HAP-1 (cell line): ENCODE measurements at places on chromosomes 3 and 15.

DNA sequence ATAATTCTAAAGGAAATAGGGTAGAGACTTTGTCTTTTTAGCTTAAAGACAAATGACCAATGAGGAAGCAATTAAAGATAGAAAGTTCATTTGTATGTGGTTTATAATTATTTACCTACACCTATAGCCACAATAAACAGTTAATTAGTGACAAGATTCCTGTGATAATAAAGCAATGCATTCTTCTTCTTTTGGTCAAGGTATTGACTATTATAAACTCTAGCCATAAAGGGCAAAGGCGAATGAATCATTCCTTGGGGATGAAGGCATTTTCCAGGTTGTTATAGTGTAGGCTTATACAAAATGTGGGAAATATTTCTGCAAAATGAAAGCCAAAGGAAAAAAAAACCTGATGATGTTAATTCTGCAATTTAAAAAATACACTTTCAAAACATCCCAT, 115.4 kb downstream of the PLD1 start:
- DNase-seq = no peak

DNA sequence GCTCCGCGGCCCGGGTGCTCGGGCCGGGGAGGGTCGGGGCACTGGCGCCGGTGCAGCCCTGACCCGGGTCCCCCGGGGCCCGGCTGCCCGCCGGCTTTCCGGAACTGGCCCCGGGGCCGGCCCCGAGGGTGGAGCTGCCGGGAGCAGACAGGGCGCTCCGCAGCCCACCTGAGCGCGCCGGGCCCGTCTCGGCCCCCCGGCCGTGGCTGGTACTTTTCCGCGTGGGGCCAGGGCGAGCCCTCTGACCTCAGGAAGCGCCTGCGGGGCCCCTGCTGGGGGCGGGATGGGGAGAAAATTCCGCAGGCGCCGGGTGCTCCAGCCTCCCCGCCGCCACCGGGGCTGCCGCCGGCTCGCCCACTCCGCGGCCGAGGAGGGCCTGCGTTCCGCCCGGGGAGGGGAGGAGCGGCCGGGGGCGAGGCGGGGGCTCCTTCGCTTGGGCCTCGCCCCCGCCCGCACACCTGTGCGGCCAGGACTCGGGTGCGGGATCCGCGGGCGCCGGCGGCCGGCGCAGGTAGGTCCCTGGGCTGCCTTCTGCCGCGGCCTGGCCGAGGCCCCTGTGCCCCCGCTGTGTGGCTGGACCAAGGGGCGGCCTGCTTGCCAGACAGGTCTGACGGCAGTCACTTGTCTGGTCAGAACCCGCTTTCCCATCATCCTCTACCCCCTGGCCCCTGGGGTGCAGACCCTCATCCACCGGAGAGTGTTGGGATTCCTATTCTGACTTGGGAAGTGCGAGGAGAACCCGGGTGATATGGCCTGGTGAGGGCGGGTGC, 3.5 kb downstream of the FURIN start:
- DNase-seq = peak; percentile 30

- DNase-seq = no peak
Observed at GRCh38 chr3:46419816-46420215, 12.8 kb downstream of the CCRL2 start.

DNA sequence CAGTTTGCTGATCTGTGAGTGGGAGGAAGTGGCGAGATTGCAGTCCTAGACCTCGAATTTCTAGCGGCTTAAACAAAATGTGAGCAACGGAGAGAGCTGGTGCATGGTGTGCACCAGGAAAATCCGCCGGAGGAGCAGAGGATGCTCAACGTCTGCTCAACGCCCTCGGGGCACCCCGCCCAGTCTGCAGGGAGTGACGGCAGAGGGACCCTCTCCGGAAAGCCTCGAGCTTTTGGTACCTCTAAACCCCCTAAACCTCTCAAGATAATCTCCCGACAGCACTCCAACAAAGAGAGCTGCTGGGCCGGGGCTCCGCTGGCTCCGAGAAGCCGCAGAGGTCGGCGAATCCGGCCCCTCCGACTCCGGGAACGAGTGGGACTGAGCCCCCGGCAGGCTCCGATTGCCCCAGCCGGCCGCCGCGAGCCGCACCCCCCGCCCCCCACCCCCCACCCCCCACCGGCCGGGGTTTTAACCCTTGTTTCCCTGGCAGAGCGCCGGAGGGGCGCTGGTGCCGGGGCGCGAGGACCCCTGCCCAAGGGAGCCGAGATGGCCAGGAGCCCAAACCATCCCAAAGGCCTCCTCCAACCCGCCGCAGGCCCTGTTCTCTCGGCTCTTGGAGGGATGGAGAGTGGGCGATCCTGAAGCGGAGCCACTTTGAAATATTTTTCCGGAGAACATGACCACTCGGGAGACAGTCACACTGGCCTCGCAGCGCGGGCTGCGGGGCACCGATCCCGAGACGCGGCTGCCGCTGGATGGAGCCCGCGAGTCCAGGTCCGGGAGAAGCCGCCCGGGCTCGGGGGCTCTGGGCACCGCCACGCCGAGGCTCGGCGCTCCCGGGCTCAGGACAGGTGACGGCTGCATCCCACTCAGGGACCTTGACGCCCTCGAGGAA, 1.5 kb downstream of the MEGF11 start:
- DNase-seq = peak; percentile 63

GRCh38 chr15:54803134-54803808, 393.5 kb downstream of the RSL24D1 start:
- no peak for DNase-seq

- no peak for DNase-seq
Observed at GRCh38 chr15:66650433-66650832, 51.6 kb upstream of the SMAD6 start.

DNA sequence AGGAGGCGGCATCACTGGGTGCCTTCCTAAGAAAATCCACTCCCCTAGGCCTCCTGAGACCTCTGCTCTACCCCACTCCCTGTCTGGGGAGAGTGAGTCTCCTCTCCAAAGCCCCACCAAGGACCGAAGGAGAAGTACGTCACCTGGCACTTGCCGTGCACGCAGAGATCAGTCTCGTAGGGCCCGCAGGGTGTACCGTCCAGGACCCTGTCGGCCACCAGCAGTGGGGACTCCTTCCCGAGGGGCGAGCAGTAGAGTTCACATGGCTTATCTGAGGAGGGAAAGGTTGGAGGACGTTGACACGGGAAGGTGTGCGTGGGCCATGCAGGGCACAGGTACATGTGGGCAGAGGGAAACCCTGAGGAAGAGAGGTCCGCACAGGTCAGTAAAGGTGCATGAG, 232.9 kb downstream of the ADAMTS17 start:
- no peak for DNase-seq

DNA sequence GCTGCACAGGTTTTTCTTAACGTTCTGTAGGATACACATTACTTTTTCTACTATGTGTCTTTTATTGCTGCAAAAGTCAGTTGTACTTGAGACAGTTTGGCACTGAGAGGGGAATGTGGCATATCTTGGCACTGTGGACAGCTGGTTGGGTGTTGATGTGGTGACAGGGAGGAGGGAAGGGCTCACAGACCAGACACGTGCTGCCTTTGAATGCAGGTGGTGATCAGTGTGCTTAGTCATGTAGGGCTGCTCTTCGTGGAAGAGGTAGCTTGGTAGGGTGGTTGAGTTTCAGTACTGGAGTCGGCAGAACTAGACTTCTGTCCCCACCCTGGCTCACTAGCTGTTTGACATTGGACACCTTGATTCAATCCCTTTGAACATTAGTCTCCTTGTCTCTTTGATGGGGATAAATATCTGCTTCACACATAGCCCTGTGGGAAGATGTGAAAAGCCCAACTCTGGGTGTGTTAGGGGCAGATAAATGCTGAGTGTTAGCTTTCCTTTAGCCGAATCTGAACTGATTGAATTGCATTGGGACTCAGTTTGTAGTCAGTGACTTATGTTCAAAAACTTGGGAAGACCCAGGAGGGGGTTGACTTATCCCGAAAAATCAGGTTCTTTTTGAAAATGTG, 108.4 kb downstream of the PTPRG start:
- no peak for DNase-seq

GRCh38 chr3:195907684-195907933, 742 bp downstream of the TNK2 start:
- no peak for DNase-seq

DNA sequence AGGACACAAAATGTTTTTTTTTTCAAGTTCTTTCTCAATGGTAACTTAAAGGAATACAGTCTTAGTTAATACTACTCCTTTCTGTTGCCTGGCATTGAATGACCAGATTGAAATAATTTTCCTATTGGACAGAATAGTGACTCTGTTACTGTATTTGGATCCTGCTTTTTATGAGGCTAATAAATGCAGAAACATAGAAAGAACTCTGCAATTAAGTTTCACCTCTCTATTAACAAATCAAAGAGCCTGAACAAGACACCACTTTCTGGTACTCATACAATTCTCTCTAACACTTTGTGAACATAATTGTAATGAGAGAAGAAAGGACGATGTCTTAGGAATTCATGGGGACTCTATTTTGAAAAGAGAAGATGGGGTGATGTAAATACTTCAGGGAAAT, 308.4 kb upstream of the ROBO2 start:
- DNase-seq = no peak

- no peak for DNase-seq
Observed at GRCh38 chr3:160395297-160395696, 3.7 kb downstream of the IFT80 start.

- DNase-seq = peak; percentile 68
Observed at GRCh38 chr15:77819851-77820728, 187.4 kb upstream of the LINGO1 start.

DNA sequence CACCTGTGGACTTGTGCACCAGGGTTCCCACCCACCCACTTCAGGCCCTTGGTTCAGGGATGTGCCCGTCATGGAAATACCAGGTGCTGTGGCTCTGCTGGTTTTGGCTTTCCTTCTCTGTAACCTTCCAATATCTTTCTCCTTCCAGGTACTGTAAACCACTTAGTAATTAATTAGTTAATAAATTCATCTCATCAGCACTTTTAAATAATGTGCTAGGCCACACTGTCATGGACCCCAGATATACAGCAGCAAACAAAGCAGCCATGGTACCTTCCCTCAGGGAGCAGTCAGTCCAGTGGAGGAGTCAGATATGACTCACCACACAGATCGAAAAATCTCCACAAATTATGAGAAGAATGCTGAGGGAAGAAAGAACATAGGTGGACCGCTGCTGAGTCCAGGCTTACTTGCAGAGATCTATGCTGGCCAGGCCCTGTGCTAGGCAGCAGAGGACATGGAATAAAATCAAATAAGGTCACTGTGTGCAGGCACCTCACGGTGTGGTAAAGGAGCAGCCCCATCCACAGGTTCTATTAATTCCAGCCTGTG, 6.8 kb upstream of the GATA2 start:
- no peak for DNase-seq

DNA sequence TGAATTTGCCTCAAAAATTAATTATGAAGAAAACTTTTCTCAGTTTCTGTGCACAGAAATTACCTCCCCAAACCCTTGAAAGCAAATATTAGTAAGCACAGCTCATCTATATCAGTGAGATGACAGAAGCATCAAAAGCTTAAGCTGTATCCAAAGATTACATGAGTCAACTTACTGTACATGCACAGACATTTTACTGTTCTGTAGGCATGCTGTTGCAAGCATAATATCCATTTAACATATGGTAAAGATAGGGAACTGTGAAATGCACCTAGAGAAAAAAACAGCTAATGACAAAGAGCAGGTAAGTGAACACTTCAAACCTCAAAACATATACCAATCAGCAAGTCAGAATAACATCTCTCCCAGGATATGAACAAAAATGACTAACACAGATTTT, 20.9 kb downstream of the SHOX2 start:
- no peak for DNase-seq

GRCh38 chr3:68033867-68034266, 379.5 kb upstream of the SUCLG2 start:
- no peak for DNase-seq

- no peak for DNase-seq
Observed at GRCh38 chr3:473033-473800, 276.7 kb downstream of the CHL1 start.

DNA sequence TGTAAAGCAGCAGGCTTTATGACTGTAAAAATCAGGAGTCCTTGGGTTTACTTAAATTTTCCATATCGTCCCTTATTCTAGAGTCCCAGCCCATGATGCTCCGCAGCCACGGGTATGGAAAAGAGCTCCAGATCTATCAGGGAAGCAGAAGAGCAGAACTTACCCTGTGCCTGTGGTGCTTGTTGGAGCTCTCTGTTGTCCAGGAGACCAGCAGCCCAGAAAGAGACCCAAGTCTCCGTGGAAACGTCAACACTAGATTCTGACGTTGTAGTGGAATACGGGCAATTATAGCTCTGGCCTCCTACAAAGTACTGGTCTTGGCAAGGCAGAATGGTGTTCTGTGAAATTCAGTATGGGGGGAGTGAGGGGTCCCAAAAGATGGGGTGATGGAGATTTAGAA, 2.0 kb downstream of the GMNC start:
- DNase-seq = no peak

DNA sequence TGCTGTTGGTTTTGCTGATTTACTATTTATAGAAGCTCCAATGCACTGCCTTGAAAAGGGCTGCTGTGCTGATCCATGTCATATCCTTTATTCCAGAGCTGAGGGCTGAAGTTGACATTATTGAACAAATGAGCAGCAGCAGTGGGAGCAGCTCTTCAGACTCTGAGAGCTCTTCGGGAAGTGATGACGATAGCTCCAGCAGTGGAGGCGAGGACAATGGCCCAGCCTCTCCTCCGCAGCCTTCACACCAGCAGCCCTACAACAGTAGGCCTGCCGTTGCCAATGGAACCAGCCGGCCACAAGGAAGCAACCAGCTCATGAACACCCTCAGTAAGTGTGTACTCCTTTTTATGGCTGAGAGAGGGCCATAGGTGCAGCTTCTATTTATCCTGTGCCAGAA, 8.8 kb downstream of the EAF1 start:
- DNase-seq = no peak

- no peak for DNase-seq
Observed at GRCh38 chr3:204102-204501, 7.5 kb downstream of the CHL1 start.

DNA sequence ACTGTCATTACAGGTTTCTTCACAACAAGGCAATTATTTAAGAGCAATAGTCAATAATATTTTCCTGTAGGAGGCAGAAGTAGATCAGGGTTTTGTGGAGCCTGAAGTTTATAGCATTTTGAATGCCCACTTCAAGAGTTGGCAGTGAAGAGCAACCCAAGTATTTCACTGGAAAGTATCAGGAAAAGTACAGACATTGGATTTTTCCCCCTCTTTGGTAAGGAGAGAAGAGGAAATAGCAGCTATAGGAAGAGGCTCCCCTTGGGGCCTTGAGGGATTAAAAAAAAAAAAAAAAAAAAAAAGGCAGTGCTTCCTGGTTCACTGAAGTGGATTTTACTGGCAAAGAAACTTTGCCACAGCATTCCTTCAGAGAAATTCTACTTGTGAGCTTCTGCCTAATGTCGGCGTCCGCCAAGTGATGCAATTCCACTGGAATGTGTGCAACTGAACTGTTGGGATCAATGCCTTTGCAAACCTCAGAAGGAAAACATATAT, 5.7 kb upstream of the CNTN6 start:
- DNase-seq = peak; percentile 37

DNA sequence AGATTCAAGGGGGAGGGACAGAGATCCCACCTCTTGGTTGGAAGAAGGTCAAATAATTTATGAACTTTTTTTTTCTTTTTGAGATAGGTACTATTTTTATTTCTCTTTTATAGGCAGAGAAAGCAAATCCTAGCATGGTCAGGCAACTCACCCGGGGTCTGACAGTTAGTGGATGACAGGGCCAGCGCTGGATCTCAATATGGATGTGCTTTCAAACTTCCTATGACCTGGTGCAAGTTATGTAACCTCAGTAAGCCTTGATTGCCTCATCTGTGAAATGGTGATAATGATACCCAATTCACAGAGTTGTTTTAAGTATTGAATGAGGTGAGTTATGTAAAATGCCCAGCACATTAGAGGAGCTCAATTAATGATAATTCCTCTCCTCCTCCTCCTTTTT, 86.8 kb upstream of the MEF2A start:
- DNase-seq = no peak
